ENCODE measurements at places on chromosomes 6 and 20. TPM values are rescaled to one million over a fixed set of nuclear protein-coding genes. Genes with fewer than 3 reads are reported as not detected.

DNA sequence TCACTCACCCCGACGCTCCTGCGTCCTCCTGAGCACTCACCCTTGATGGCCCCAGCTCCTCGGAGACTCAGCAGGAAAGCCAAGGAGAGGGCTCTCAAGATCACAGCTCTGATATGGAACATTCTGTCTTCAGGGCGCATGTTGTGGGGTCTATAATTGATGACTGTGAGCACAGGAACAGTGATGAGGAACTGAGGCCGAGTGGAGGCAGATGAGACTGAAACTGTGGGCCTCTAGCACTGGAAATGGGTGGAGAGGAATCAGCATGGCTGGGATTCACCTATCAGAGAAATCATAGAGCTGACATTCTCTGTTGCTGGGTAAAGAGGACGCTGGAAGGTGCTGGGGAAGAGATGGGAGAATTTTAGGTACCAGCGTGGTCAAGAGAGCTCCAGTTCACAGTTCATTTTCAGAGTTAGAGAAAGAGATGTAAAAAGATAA is at the start of gene HLA-DPA1:
Gene HLA-DPA1, minus strand, starts transcription at position 219 of the 441 bp plus-strand sequence.
- DNase-seq, result peak; percentile 40

GRCh38 chr20:47789081-47789763 is 3.9 kb upstream of the SULF2 start:
- DNase-seq, result peak; percentile 79

DNA sequence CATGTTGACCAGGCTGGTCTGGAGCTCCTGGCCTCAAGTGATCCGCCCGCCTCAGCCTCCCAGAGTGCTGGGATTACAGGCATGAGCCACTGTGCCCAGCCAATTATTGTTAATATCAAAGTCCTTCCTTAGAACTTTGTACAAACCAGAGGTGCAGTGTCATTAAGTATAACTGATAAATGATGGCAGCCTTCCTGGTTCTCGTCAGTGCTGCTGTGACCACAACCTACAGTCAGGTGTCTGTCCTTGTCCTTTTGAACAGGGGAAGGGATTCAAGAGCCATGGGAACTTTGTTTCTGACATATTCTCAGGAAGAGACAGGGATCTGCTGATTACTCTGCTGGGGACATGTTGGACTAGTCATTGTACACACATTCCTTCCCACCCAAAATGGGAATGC is 103.2 kb upstream of the TIAM2 start:
- no peak for DNase-seq

The CCM2L gene
- total RNA-seq, result not detected

DNA sequence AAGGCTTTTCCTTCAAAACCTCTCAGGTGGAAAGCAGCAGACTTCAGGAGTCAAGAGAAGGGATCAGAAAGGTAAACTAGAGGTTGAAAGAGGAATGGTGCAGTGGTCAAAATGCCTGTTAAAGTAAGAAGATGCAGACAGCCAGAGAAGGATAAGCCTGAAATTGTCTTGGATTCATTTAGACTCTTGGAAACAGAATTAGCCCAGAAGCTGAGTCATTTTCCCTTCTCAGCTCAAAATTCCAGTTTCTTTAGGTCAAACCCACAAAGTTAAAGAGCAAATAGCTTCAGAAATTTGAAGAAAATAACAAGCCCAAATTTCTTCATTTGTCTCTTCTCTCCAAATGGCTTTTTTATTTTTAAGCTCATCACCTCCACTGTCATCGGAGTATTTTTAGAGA is 73.9 kb downstream of the DHX35 start:
- no peak for DNase-seq

DNA sequence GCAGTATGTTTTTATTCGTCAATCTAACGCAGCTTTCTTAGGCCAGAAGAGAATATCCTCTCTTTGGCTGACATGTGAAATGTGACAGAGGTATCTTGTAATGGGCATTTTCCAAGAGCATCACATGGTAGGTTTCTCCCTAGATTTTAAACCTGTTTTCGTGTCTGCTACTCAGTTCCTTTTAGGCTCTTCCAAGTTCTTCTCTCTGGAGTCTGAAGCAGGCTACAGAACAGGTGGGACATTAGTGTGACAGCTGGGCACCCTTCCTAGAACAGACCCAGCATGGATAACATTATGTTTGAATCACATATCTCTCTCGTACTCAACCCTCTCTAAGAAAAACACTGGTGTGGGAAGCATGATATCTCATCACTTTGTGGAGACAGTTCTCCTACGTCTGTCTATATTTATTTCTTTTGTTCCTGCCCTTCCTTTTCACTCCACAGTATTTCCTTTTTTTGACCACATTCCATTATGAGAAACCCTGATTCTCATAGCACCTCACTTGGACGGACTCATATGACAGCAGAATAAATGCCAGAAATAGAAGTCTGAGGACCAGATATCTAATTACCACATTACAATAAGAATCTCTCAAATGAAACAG is 263.4 kb downstream of the NKAIN2 start:
- DNase-seq, result no peak

The MYMX gene
- total RNA-seq, result not detected

The LY6G5B gene
- 5.3 TPM for total RNA-seq

DNA sequence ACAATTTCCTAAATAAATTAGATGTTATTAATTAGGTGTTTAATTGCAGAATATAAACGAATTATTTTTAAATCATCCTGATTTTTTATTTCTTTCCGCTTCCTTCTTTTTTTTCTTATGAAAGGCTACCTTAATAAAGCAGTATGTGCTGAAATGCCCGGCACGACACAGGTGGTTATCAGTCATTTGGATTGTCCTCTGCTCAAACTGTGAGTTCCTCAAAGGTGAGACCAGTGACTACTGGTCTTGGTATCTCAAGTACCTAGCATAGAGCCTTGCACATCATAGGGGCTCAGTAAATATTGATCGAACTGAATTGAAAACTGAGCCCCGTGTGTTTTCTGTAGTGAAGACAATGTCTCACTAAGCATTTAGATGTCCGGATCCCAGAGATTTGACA is 9.6 kb upstream of the EZR start:
- DNase-seq, result no peak

- DNase-seq, result peak; percentile 29
Observed at GRCh38 chr20:931401-931800, 15.3 kb upstream of the ANGPT4 start.

DNA sequence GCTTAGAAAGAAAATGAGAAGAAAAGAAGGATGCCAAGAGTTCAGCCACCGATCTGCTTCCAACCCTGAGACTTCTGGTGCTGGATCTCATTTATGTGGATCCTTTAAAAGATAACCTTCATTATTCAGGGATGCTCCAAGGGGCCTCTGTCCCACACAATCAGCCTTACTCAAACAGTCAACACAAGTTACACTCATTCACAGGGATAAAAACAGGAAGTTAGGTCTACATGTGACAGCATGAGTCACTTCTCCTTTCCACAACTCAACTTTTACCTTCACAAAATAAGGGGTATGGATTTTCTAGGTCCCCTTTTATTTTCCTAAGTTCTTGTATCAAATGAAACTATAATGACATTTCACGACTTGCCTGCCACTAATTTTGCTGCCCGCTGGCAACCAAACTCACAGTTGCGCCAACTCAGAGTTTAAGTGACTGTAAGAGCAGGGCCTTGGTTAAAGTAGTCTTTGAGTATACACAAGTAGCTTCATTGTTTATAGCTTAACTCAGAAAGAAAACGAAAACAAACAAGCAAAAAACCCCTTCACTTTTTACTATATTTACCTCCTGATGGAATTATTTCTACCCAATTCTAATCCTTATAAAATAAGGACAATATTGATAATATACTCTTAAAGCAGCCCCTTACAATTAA is 278.8 kb upstream of the RUNX2 start:
- DNase-seq, result peak; percentile 51

The HCRTR2 gene
- not detected for total RNA-seq

GRCh38 chr6:107789361-107789760 is 34.8 kb downstream of the SCML4 start:
- no peak for DNase-seq

- DNase-seq, result peak; percentile 60
Observed at GRCh38 chr6:148044261-148044751, 298.3 kb upstream of the SASH1 start.

DNA sequence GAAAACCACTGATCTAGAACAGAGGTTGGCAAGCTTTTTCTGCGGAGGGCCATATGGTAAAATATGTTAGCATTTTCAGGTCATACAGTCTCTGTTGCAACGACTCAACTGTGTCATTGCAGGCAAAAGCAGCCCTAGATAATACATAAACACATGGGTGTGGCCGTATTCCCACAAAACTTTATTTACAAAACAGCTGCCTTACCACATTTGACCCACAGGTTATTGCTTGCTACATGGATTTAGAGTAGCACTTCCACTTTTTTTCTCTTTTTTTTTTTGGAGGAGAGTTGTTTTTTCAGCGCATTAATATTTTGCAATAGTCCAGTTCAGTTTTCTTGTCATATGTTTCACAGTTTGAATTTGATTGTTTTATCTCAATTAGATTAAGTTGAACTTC is 2.5 kb upstream of the IGF2R start:
- no peak for DNase-seq

DNA sequence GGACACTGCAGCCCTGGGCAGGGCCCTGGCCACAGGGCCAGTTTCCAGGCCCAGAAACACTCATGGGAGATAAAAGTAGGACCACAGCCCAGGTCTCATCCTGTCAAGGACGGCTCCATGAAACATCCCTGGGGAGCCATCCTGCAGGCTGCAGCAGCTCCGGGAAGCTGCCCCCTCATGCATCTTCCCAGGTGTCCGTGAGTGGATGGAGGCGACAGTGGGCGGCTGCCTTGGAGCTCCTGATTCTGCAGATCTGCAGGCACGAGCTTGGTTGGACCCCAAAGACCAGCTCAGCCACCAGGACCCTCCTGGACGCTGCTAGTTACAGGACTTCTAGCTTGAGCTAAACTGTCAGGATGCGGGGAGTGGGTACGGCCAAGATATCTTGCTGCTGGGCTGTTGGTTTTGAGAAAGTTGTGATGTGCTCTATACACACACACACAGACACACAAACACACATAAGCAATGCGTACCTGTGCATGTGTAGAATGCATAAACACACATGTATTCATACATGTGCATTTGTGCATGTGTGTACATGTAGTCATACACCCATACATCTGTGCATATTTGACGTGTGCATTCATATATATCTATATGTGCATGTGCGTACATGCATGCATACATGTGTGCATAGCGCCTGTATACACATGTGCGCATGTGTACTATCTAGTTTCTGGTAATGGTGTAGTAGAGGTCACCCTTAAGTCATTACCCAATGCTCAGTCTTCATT is 297.8 kb downstream of the TAF4 start:
- DNase-seq, result no peak

The TRIM15 gene
- not detected for total RNA-seq

DNA sequence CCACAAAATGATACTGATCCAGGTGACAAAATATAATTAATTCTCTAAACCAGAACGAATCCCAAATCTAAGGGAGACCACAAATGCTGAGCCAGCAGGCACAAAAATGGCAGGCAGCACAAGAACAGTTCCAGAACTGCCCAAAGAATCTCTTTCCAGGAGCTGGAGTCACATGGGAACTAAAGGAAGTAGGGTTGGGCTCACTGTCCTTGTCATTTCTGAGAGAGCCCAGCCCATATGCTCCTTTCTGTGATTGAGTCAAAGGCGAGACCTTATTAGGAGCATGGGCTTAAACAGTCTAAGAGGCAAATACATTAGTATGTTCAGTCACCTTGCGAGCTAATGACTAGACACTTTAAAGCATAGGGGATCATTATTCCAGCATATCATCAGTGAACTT is 327.6 kb upstream of the ARID1B start:
- no peak for DNase-seq

GRCh38 chr6:168007592-168008338 is 10.3 kb downstream of the KIF25 start:
- DNase-seq, result peak; percentile 94

GRCh38 chr6:109793792-109794191 is 102.7 kb downstream of the FIG4 start:
- peak; percentile 89 for DNase-seq

GRCh38 chr6:3350252-3350796 is 91.6 kb downstream of the PSMG4 start:
- no peak for DNase-seq

GRCh38 chr6:160265869-160266476 is 7.4 kb upstream of the SLC22A2 start:
- DNase-seq, result no peak

- DNase-seq, result no peak
Observed at GRCh38 chr20:52454660-52455059, 263.1 kb upstream of the ZFP64 start.

GRCh38 chr20:1875762-1876161 is 19.4 kb upstream of the SIRPA start:
- DNase-seq, result no peak

DNA sequence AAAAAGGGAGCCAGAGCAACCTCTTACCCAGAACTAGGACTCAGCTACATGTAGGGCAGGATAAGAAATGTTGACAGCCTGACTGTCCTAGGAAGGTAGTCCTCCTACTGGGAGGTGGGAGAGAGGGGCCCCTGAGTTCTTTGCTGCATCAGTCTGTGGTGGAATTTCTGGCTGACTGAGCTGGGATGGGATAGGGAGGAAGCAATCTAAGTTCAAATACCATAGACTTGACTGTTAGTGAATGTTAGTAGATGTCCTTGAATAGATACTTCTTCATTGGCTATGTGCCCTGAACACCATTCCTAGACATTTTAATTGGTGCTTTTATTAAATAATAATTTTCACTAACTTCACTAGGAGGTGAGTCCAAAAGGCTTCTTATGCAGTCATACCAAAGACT is 1343.6 kb upstream of the CITED2 start:
- DNase-seq, result no peak

DNA sequence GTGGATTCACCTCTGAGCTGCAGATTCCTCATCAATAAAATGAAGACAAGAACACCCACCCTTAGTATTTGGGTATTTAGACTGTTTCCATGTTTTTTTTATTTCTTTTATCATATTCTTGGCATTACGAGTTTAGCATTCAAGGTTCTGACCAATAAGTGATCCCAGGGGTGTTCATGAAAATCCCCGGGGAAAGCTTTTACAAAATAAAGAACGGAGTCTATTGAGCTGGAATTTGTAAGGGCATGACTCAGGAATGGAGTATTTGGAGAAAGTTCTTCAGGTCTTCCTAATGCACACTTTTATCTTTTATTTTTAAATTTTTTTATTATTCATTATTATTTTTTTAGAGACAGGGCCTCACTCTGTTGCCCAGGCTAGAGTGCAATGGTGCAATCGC is 19.4 kb upstream of the TOX2 start:
- DNase-seq, result no peak
